ENCODE measurements at places on chromosomes 1 and 21.

DNA sequence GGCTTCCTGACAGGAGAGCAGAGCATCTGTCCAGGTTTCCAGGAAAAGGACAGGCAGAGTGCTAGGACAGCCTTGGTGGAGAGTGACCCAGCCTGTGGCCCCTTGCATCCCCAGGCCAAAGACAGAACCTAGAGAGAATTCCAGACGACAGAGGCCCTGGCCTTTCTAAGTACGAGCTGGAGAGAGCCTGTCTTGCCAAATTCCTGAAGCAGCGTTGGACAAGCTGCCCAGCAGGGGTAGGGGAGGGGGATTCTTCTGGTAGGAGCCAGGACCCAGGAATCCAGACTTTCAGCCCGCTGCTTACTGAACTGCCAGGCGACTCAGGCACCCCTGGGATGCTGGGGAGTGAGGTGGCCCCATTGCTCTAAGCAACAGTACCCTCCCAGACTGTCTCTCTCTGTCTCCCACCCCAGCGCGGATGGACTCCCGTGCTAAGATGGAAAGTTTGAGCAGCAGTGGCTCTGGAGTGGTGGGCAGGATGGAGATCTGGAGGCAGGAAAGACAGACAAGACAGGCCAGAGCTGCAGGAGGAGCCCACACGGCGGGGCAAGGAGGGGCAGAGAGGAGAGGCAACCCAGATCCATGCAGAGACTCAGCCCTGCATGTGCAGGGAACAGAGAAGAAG, 8.8 kb upstream of the PEAR1 start:
- no peak for DNase-seq

- no peak for DNase-seq
These were observed 183.6 kb upstream of the BEND5 start for GRCh38 chr1:48960320-48960719.

DNA sequence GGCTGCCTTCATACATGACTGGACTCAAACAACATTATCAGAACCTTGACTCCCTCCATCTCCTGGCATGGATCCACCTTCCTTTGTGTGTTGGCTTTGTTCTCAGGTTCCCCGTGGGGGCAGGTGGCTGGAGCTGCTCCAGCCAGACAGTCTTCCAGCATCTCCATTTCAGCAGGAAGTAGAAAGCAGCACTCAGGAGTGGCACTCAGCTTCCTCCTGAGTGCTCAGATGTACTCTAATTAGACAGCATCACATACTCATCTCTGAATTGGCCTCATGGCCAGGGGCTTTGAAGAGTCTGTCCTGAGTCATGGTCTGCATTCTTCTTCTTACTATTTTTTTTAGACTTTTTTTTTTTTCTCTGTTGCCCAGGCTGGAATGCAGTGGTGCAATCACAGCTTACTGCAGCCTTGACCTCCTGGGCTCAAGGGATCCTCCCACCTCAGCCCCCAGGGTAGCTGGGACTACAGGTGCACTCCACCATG, 27.9 kb downstream of the OVAAL start:
- no peak for DNase-seq

- no peak for DNase-seq
These were observed 270.6 kb upstream of the ZRANB2 start for GRCh38 chr1:71351438-71351837.

GRCh38 chr1:31587720-31588423, 11.6 kb downstream of the TINAGL1 start:
- peak; percentile 61 for DNase-seq

GRCh38 chr1:118617916-118618315, 370.2 kb downstream of the TBX15 start:
- no peak for DNase-seq

DNA sequence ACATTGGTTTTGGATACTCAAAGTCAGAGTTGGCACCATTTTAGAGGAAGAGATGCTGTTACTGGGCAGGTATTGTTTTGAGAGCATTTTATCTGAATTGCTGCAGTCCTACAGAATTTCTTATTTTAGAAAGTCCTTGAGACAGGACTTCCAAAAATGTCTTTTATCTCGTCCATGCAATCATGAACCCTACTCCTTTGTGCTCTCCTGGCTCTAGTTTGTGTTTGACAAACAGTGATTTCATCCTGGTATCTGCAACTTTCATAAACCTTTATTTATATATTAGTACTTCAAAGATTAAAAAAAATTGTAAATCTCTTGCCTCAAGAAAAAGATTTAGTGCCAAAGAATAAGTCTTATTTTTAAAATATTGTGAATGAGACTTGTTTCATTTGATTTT, 4.6 kb upstream of the ARPC5 start:
- DNase-seq, result no peak

DNA sequence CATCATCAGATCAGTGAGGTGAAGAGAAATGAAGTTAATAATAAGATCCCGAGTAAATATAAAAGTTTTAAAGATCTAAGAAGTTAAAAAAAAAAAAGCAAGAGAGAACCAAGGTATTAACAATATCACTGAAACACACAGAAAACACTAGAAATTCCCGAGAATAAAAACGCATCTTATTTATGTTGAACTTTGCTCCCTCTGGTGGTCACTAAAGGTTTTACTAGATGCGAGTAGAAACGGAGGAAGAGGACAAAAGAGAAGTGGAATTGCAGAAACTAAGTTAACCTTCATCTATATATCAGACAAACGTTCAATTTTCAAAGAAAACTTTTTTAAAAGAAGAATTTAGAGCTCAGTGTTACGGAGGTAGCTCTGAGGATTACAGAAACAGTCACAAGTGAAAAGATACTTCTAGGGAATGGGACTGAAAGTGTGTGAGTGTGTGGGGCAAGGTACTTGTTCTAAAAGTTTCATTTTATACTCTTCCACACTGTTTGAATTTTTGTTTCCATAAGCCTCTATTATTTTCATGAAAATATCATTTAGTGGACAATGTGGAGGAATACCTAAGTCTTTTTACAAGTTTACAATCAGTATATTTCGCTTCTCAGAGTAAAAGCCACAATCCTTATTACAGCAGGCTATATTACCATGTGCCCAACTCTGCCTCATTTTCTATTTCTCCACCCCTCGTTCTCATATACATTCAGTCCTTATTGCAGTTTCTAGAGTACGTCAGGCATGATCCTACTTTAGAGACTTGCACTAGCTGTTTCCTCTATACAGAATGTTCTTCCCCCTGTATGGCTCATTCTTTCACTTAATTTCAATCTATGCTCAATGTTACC, 19.7 kb downstream of the ACBD6 start:
- DNase-seq, result peak; percentile 68

DNA sequence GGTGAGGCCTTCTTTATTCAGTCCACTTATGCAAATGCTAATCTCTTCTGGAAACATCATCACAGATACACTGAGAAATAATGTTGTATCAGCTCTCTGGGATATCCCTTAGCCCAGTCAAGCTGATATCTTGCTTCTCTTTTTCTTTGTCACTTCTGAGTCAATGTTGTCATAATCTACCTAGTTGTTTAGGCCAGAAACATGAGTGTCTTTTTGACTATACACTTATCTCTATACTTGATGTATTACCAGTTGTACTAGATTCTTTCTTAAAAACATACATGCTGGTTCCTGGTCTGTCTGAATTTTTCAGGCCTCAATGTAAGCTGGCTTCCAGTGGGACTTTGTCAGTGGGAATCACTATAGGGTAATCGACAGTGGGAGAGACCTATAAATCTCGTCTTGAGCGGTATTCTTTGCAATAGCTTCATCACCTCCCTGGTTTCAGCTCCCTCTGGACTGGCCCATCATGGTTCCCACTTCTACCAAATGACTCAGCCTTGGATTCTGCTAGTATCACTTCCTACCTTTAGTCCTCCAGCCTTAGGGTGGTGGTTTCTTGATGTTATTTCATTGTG, 135.2 kb upstream of the CYYR1 start:
- no peak for DNase-seq

DNA sequence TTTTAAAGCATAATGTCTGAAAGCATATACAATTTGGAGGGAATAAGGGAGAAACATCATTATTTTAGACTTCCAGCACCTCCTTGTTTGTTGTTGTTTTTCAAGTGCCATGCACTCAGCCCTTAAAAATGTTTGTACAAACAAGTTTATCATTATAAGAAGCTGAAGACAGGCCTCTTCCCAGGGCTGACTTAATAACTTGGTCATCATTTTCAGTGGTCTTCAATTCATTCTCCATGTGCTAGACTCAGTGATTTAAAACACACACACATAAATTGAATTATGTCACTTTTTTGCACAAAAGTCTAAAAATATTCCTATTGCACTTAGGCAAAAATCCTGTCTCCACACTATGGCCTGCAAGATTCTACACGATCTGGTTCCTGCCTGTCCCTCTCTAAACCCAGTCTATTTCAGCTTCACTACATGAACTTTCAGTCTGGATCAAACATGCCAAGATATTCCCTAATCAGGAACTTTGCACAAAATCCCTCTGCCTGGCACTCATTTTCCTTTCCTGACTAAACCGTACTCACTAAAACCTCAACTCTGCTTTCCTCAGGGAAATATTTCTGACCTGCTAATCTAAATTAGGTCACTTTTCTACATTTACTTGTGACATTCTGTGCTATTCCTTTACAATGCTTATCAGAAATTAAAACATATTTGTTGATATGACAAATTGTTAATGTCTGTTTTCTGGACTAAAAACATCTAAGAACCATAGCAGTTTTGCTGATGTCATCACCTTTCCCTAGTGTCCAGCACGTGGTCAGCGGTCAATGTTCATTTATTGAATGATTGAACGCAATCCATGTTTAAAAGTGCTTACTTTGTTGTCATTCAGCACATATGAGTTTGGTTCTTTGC, 14.8 kb upstream of the GBP5 start:
- DNase-seq, result no peak

GRCh38 chr1:14611792-14612191, 13.3 kb downstream of the KAZN start:
- DNase-seq, result no peak
